AG10803 (cell line): ENCODE measurements at places on chromosomes 13 and 19.
A peak's percentile ranks its signal among the peaks of the same experiment; 100 is the strongest.

- DNase-seq: no peak
Measured at GRCh38 chr13:20126541-20127261, 34.2 kb downstream of the GJA3 start.

DNA sequence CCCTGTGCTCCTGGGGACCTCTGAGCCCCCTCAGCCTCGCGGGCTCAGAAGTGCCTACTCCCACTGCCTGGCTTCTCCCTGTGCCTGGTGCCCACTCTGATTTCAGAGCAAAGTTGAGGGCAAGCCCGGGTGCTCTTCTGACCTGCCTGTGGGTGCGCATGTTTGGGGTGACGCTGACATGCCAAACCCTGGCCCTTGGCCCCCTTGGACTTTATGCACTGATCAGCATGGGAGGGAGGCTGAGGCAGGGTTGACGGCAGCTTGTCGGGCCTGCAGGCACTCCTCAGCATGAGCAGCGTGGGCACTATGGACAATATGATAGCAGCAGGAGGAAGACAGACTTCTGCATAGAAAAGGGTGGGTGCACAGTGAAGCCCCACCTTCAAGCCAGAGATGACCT, 279.3 kb upstream of the KLF12 start:
- no peak for DNase-seq

DNA sequence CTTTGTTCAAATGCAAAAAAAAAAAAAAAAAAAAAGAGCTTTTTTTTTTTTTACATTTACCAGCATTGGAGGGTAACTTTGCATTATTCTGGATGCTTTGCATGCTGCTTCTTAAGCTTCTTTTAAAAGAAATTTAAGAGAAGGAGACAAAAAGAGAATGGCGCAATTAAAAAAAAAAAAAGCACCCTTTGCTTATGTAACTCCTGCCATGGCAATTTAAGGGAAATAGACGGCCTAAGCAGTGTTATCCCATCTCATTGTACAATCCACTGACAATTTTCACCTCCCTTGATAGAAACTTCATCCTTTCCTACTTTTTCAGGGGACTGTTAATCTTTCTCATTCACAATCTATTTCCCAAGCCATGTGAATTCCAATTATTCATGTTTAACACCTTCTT, 129.8 kb downstream of the KCTD12 start:
- no peak for DNase-seq

DNA sequence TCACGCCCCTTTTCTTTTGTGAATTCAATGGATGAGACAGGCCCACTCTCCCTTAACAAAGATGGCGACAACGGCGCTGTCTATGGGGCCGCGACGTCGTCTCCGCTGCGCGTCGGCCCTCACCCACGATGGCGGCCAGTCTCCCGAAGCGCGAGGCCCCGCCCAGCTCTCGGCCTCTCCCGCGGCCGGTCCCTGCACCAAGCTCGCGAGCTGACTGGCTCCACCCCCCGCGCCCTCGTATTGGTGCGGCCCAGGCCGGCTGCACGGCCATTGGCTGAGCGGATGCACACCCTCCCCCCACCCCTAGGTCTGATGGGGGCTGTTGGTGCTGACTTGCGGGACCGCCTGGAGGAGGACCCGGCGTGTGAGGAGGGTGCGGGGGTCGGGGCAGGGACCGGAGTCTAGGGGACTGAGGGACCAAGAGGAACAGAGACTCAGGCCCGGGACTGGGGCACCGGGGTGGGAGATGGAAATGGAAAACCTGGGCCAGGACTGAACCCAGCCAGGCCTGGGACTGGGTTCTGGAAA, 4.8 kb downstream of the SPHK2 start:
- peak; percentile 97 for DNase-seq

- no peak for DNase-seq
Measured at GRCh38 chr19:18074192-18074591, 12.5 kb downstream of the IL12RB1 start.

DNA sequence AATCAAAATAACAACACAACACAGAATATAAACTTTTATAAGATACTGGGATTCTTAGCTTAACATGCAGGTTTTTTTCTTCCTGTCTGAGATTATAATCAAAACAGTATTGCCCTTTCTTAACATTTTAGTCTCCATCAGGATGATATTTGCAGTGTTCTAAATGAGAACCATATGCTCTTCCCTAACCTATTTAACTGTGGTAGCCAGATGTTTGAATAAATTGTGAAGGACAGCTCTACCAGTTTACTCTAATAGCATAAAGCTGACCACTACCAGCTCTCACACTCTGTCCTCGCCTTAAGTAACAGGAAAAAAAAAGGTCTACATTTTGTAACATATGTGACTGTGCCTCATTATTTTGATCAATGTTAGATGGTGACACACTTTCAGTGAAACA, 618.7 kb upstream of the SGCG start:
- no peak for DNase-seq

- no peak for DNase-seq
Measured at GRCh38 chr19:34549833-34550232, 68.3 kb downstream of the WTIP start.

DNA sequence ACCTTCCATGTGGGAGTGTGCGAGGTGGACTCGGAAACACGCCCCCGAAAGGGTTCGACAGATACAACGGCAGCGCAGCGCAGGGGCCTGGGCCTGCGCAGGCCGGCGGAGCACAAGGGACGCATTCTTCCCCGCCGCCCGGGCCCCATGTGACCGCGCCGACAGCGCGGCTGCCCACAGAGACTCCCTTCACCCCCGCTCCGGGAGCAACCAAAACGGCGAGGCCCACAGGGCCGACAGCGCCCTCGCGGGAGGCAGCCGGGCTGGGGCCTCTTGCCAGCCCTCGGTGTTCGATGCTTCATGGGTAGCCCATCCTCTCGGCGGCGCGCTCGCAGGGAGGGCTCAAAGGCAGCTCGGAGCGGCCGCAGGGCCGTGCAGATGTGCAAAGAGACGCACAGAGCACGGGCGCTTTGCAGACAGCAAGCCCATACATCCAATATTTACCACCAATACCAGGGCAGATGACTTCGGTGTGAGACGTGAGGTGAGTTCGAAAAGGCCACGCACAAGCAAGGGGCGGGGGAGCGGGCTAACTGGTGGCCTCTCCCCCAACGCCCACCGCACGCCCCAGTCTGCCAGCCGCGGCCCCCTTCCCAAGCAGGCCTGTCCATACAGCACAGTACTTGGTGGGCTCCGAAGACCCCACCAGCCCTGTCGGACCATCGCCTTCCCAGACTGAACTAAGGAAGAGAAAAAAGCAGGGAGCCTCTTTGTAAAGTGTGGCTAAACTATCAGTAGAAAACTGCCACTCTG, 89.9 kb downstream of the CRYL1 start:
- DNase-seq: no peak

DNA sequence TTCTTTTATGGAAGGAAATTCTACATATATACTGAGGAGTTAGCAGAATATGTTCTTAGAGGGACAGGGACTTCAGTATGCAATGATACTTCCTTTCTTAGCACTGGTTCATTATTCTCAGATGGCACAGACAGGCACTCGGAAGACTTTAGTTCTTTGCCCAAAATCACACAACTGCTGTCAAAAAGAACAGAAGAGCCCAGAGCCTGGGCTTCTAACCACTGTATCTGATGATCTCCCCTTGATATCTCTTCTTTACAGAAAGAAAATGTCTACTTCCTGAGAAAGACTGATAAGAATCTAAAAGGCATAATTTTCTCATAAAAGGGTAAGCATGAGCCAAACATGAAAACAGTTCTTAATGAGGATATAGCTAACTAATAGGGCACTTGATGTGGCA, 2034.2 kb upstream of the PRR20A start:
- DNase-seq: no peak

- DNase-seq: no peak
Measured at GRCh38 chr19:40921005-40921897, 39.2 kb upstream of the CYP2A7 start.

DNA sequence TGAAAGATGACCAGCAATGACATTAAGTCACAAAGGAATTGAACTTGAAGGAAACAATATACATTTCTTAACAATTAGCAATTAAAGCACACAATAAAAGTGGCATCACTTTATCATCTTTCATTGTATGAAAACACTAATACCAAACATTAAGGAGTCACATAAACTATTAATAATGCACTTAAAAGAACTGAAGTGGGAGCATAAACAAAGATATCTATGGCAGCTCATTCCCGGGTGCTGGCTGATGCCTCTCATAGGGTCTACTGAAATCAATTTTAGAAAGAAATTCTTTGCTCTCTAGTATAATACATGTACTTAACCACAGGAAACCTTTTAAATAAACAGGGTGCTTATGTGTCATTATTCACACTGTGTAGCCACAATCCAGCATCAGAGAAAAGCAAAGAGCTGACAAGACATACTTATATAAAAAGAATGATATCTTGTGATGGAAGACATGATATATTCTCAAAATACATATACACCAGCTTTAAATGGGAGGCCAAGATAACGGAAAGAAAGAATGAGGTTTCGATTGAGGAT, 1207.8 kb downstream of the EFNB2 start:
- no peak for DNase-seq

- DNase-seq: no peak
Measured at GRCh38 chr13:31009166-31009565, 76.7 kb downstream of the TEX26 start.

GRCh38 chr19:23991170-23991569, 76.5 kb downstream of the ZNF726 start:
- DNase-seq: no peak

GRCh38 chr19:36113894-36114720, 568 bp downstream of the POLR2I start:
- peak; percentile 38 for DNase-seq

- DNase-seq: no peak
Measured at GRCh38 chr13:39306639-39307589, 268.7 kb downstream of the NHLRC3 start.

DNA sequence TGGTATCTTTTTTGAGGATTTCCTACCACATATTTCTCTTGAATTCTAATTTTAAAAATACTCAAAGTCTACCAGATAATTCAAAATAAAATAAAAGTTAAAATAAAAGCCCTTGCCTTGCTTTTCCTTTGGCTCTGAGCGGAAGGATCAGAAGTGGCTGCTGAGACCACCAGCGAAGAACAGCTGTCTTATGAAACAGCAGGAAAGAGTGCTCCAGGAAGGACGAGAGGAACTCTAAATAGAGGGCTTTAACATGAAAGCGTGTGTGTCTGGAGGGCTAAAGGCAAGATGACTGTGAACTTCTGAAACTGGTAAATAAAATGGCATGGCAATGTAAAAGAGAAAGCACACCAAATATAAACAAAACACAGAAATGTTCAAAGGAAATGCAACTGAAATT, 521.5 kb upstream of the SPRY2 start:
- DNase-seq: no peak

DNA sequence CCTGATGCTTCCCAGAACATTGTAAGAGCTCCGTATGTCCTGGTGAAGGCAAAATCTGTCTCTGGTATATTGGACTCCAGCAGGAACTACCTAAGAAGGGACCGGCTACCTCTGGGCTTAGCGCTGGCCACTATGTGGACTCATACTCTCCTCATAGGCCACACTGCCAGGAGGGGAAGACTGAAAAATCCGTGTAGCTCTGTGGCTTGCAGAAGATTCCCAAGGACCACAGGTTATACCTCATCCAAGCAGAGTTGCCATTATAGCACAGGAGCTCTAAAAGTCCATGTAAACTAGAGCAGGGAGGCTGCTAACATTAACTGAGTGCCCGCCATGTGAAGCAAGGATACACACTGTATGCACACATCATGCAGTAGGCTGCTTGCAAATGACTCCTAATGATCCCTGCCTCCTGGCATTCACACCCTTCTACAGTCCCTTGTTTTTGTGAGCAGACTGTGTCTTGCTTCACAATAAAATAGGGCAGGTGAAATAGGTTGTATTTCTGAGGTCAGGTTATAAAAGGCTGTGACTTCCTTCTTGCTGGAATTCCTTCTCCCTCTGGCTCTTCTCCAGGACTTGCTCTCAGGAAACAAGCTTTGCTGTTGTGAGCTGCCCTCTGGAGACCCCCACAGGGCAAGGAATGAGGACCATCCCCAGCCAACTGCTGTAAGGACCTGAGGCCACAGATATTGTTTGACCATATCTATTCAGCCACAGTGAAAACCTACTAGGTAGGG, 192.6 kb upstream of the UBL3 start:
- DNase-seq: no peak

DNA sequence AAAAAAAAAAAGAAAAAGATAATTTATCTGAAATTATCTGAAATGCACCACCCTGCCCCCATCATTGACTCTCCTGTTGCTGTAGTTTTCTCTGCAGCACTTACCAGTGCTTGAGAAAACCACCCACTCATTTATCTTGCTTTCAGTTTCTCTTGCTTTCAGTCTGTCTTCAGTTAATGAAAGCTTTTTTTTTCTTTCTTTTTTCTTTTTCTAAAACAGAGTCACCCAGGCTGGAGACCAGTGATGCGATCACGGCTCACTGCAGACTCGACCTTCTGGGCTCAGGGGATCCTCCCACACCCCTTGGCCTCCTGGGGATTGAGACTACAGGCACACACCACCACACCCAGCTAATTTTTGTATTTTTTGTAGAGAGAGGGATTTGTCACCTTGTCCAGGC, 4.3 kb upstream of the ACP5 start:
- DNase-seq: peak; percentile 13

DNA sequence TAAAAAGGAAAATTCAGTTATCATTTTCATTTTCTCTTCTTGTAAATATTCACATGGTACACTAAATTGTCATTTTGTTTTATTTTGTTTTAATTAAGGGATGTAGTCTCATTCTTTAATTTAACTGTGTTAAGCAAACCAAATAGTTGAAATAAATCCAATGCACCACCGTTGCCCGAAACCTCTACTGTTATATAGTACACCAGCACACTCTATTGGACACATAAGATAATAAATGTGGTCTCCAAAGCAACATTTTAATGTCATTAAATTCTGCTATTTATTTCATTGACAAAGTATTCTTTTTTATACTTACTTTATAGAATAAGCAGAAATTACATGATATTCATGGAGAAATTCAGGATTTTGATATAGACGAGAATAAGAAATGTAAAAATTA, 156.4 kb upstream of the FREM2 start:
- peak; percentile 29 for DNase-seq

- peak; percentile 7 for DNase-seq
Measured at GRCh38 chr19:29586401-29586800, 19.7 kb upstream of the POP4 start.

GRCh38 chr19:41595890-41596280, 19.9 kb downstream of the CEACAM21 start:
- DNase-seq: no peak

DNA sequence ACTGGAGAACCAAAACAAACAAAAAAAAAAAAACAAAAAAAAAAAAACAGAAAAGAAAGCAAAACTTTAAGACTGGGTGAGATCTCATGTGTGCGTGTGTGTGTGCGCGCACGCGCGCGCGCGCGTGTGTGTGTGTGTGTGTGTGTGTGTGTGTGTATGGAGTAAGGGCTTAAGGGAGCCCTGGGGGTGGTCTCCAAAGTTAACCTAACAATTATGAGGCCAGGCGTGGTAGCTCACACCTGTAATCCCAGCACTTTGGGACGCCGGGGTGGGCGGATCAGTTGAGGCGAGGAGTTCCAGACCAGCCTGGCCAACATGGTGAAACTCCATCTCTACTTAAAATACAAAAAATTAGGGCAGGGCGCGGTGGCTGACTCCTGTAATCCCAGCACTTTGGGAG, 46.7 kb downstream of the CYP4F22 start:
- DNase-seq: no peak

GRCh38 chr13:111521030-111521429, 200.6 kb downstream of the TEX29 start:
- DNase-seq: no peak
